ENCODE measurements at places on chromosomes 13 and 19.

- DNase-seq = no peak
Observed at GRCh38 chr19:3024870-3025548, 4.1 kb downstream of the TLE2 start.

DNA sequence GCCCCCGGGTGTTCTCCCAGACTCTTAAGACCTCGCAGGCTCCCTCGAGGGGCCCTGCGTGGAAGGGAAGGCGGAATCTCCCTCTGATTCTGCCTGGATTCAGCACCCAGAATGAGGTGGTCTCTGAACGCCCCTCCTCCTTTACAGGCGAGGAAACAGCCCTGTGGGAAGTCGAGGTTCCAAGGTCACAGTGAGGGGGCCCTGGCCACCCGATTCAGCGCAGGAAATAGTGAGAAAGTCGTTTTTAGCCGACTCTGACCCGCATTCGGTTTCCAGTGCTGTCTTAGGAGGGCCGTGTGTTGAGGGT lies 1.1 kb downstream of the BSG start:
- DNase-seq = no peak

DNA sequence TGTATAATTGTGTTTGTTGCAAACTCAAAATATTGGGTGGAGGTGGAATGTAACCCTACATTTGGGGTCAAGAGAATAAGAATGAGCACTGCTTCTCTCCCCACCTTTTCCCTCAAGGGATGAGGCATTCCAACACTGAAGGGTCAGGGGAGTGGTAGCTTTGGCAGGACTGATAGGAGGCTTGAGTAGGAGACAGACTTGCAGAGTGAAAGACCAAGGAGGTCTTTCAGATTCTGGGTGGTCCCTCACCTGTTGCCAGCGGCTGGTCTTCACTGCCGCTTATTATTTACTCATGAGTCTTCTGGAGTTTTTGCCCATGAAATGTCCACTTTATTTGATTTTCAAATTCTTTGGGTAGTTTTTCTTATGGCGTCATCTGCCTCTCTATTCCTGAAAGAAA lies 118.8 kb downstream of the LMO7 start:
- no peak for DNase-seq

DNA sequence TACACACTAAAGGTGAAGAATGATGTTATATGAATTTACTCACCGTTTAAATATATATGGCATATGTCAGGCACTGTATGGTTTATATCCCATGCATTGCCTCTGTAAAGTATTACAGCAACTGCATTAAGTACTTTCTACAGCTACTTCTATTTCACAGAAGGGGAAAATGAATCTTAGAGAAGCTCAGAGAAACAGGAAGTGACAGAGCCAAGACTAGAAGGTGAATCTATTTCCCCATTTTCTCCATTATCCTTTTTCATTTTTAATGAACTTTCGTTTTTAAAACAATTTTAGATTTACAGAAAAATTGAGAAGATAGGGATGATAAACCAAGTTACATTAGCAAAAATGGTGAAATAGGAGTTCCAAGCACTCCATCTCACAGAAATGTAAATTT lies 863.3 kb downstream of the UQCRFS1 start:
- DNase-seq = no peak

DNA sequence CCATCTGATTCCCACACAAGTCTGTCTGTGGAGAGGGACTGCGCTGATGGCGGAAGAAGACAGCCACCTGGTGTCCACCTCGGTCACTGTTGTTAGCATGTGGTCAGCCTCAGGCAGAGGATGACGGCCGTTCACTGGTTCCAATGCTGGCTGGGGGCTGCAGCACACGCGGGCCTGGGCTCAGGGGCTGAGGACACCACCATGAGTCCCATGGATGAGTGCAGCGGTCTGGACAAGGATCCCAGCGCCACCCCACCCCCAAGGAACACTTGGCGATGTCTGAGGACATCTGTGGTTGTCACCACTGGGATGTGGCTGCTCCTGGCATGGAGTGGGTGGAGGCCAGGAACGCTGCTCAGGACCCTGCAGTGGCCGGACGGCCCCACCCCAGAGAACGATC lies 10.9 kb downstream of the DPP9 start:
- DNase-seq = no peak

DNA sequence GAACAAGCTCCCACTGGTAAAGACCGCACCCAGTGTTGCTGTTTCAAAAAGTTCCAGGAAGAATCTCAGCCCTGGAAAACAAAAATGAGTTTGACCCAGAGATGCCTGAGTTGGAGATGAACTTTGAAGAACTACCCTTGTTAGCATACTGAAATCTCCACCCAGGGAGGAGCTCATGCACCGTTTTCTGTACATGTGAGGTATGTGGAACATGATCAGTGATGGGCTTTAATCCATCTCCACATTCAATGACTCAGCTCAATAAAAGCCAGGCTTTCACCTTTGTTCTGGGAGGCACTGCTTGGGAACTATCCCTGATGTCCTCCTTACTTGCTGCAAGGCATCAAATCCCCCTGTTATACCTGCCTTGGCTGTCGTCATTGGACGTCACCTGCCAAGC lies 279.9 kb downstream of the UQCRFS1 start:
- DNase-seq = no peak

GRCh38 chr19:21045028-21045427 lies 24.6 kb downstream of the ZNF430 start:
- no peak for DNase-seq

DNA sequence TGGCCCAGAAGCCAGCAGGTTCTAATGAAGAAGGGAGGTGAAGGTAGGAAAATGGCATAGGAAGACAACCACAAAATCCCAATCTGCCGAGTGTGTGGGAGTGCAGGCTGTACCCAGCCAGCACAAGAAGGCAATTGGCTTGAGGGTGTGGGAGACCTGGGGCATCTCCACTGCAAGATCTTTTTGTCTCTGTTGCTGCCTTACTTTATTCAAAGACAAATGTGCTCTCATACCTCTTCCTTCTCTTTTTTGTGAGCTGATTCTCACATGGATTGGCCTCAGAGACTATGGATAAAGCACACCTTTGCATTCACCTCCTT lies 183.6 kb downstream of the ZNF536 start:
- DNase-seq = no peak

DNA sequence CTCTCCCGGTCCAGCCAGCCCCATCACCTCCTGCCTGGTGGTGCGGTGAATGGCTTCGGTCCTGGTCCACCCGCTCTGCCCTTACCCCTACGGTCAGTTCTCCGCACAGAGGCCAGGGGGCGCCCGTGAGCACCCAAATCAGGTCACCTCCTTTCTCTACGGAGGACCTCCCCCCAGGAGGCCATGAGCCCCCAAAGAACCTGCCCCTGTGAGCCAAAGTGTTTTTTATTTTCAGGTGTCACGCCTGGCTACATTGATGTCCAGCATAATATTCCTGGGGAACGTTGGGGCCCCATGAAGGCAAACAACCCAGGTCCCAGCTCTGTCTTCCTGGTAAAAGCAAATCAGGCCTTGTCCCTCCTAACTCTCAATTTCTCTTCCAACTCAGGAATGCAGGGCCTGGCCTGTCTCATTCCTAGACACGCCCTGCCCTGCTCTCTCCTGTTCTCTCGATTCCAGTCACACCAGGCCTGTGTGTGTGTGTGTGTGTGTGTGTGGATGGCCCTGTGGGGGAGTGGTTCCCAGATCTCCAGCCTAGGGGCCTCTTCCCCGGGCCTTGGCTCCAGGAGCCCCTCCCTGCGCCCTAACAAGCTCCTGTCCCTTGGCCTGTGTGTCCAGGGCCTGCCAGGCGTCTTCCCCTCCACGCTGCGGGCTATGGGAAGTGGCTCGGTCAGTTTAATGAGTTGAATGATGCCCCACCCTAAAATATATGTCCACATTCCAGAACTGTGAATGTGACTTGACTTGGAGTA lies 9.7 kb upstream of the GIPC1 start:
- DNase-seq = no peak

DNA sequence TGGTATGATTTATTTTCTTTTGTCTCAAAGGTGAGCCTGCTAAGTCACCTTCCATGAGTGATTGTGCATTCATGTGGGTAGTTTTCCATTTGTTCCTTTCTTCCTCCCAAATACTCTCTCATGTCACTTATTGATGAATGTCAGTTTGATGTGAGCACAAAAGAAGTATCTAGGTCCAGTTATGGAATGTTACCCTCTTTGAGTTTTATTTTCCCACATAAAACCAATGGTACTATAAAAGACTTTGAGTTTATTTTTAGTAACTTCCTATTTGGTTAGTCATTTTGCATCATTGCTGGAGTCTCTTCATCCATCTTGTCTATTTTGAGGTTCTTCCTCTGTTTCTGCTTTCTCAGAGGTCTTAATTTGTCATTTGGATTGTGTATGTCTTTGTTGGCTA lies 321.3 kb downstream of the GPC6 start:
- no peak for DNase-seq

DNA sequence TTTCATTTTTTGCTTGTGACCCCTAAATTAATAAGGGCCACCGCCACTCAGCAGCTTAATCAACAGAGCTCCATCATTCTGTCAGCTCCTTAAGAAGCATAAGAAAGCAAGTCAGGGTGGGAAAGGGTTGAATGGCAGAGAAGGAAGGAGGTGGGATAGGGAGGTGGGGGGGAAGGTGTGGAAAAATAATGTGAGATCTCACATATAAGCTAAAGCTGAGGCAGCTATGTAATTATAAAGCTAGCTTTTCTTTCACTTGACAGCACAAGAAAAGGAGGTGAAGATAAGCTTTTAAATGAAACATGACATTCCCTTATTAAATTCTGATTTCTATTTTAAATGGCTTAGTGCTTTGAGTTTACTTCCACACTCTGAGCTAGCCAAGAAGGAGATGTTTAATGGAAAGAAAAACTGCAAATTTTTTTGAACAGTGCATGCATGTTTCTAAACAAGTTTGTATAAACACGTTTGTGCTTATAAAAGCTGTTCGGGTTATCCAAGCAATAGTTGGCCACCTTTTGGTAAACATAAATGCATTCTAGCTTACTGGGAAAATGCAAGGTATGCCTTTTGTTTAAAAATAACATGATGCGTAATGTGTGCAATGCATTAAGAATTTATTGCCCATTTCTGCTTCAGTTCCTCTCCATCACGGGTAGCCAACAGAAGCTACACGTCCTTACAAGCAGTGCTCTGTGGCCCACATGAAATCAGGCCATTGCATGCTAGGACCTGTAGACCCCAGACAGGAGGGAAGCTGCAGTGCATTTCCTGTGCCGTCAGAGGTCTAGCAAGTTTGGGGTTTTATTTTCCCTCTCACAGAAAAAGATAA lies 96.2 kb downstream of the LHFPL6 start:
- no peak for DNase-seq

Data from NCI-H1417 treated with DMSO at 0.1 percent for 48 hours (cell line).